Activated CD4-positive, CD25-positive, alpha-beta regulatory T cell treated with anti-CD3 and anti-CD28 coated beads, Interleukin-2, amount 50 U/mL, for 16 hours (primary cell): ENCODE measurements at places on chromosomes 3 and 15.
A peak's percentile ranks its signal among the peaks of the same experiment; 100 is the strongest.

DNA sequence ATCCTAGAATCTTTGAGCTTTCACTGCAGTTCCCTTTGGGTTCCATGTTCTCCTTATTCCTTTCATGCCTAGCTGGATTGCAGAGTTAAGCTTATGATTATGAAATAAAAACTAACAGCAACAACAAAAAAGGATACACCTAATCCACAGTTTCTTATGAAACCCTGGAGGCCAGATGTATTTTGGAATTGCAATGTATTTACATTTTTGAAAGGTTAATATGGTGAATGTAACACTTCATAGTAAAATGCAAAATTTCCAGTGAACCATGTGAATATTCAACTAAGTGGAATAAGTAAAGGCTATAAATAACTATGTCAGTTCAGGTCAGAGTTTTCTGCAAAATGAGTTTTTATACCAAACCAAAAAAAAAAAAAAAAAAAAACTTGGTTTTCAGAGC is 65.8 kb upstream of the FLNB start:
- DNase-seq = no peak

DNA sequence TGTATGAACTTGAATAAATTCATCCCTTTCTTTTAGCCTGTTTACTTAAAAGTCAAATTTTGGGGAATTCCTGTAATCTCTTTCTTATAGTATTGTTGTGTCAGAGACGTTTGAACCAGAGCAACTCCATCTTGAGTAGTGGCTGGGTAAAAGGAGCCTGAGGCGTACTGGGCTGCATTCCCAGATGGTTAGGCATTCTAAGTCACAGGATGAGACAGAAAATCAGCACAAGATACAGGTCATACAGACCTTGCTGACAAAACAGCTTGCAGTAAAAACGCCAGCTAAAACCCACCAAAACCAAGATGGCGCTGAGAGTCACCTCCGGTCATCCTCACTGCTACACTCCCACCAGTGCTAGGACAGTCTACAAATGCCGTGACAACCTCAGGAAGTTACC is 94.5 kb downstream of the P3H2 start:
- no peak for DNase-seq

GRCh38 chr3:187041362-187042307 is 97.7 kb downstream of the RPL39L start:
- DNase-seq = peak; percentile 30

GRCh38 chr15:49521802-49522201 is 98.8 kb downstream of the FGF7 start:
- no peak for DNase-seq

GRCh38 chr3:115692887-115693524 is 69.7 kb downstream of the GAP43 start:
- DNase-seq = peak; percentile 26

DNA sequence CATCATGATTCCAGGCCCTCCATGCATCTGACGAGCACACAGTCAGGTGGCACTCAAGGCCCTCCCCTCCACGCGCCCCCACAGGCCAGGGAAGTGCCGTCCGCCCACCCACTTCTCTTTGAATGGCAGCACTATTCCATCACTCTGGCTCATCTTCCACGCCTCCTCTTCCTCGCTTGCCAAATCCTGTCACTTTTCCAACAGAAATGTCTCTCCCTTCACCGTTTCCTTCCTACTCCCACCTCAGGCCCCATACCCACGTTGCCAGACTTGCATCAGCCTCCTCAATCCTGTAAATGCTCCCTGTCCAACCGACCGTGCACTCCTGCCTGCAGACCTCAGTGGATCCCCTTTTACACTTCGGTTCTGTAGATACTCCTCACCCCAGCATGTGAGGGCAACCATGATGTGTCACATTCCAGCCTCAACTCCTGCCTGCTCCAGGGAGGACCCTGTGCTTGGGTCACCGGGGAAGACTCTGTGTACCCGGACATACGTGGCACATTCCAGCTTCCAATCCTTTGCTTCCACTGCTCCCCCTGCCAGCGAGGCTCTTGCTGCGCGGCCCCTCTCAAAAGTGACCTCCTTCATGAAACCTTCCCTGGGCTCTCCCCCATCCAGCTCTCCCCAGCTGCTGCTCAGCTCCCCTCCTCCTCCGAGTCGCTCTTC is 29.6 kb downstream of the ADCY5 start:
- DNase-seq = no peak

GRCh38 chr15:58221591-58222241 is 83.5 kb downstream of the AQP9 start:
- DNase-seq = no peak

DNA sequence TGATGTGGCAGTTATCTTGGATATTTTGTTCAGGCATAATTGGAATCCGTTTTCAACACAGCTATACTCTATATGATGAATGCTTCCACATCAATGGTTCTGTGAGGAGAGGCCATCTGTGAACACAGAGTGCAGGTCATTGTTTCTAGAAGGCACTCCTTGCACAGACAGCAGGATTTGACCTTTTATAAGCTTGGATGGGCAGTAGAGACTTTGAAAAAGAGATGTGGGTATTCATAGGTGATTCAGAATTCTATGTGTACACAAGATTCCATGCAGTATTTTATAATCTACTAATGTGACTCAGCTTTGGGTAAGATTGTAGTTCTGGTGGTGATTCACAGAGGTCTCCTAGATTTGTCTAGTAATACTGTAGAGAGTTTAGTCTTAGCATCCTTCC is 12.5 kb downstream of the ARPP21 start:
- no peak for DNase-seq

DNA sequence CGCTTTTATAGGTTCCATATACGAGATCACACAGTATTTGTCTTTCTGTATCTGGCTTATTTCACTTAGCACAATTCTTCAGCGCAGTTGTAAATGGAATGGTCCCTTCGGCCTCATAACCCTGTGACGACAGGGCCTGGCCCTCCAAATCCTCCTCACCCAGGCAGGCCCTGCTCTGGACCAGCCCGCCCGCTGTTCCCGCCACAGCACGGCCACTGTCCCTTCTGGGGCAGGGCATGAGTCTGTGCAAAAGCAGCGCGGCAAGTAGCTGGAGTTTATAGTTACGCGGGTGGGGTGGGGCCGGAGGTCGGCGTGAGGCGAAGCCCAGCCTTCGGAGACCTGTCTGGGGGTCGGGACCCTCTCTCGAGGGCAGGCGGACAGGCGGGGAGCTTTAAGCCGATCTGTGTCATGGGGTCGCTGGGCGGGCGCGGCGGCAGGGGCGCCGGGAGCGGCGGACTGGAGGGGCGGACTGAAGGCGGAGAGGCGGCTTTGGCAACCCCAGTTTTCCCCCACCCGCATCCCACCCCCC is 543 bp downstream of the ARPIN start:
- DNase-seq = no peak

GRCh38 chr3:49665822-49666519 is 8.2 kb upstream of the APEH start:
- DNase-seq = no peak

DNA sequence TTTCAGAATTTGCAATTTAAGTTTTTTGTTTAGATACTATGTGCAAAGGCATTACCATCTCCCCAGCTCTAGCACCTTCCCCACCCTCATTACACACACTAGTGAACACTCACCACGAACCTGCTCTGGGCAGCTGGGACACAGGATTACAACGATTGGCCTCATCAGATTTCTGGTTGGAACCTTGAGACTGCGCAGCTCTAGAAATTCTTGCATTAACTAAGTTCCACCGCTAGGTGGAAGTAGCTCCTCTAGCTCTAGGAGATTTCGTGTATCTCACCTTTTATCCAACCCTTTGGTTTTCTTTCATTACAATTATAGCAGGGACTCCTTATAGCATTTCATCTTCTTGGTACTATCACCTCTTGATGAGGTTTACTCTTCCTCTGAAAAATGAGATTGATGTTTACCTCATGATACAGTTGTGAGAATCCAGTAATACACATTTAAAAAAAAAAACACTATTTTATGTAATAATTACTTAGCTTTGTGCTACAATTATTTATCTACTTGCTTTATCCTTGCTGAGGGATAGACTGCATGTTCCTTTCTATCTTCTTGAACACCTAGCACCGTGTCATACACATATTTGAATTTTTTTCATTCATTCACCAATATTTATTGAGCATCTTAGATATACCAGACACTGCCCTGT is 28.7 kb upstream of the PLOD2 start:
- DNase-seq = no peak
